ENCODE measurements at places on chromosomes 2 and 18. TPM values are rescaled to one million over a fixed set of nuclear protein-coding genes. Genes with fewer than 3 reads are reported as not detected.

DNA sequence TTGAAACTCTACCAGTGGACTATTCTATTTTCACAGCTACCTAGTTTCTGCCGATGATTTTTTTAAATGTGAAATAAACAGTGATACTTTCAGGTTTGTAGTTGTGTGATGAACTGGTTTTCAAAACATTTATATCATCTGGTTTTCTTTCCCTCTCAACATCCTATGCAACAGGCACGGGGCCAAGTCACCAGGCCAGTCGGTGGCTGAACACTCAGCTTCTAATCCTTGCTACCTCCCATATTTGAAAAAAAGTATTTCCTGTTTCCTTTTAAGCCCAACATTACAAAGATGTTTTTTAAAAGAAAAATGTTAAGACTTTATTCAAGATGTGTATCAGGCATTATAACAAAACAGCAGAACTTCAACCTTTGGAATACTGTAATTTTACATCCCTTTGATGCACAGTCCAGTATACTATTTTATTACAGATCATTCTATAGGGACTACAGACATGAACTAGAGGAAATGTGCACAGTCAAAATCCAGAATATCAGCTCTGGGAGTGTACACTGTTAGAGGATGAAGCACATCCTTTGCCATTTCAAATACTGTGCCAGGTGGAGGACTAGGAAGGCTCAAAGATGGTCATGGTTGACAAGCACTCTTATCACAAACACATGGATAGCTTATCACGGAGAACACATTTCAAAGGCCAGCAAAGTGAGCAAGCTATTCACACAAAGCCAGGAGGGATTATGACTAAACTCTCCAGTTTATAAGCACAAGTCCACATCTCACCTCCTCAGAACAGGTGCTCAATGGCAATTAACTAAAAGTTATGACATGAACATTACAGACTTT is 14.6 kb downstream of the MRPL35 start:
- DNase-seq, result no peak

DNA sequence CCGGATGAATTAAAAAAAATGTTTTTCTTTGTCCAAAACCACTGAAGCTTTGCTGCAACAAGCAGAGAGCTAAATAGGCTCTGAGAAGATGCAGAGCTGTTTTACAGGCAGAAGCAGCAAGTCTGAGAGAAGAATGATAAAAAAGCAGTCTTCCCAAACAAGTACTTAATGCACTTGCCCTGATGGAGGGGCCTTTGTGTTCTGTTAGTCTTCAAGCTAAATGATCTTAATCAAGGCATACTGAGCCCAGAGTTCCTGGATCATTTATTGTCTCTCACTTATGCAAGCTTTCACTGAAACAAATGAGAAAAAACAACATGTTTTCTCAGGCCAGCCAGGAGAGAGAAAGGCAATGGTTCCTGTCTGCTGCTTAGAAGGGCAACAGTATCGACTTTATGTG is 152.5 kb downstream of the CLIP4 start:
- DNase-seq, result no peak

GRCh38 chr2:158211502-158211901 is 109.8 kb downstream of the UPP2 start:
- no peak for DNase-seq

- DNase-seq, result no peak
Observed at GRCh38 chr2:74873678-74874640, 40.0 kb downstream of the HK2 start.

DNA sequence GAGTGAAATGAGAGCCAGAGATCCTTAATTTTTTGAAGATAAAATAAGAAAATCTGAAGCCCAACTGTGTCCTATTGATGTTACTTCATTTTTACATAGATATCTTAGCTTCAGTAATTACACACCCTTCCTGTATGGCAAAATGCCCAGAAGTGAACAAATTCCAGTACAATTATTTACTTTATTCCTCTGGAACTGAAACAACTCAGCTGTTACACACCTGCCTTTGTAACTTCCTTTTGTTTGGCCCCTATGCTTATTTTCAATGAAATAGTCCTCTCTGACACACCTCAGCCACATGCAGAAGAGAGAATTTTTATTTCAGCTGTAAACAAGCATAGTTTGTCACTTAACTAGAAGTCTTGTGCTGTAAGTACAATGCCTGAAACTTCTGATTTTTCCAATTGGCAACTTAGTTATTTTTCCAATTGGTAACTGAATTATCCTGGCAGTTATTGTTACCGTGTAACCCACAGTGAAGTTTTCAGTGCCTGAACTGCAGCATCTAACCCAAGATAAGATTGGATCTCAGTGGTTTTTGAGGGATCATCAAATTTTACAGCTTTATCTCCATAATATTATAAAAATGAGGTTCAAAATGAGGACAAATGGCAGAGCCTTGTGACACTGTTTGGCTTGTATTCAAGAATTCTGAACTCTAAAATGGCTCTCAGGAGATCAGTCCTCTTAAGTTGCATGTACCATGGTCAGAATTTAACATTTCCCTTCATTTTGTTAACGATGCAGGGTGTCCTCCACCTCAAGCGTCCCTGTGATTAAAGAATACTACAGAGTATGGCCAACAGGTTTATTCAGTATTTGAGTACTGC is 82.6 kb downstream of the PKP4 start:
- no peak for DNase-seq

GRCh38 chr2:129273266-129274037 is 706.0 kb upstream of the RAB6C start:
- DNase-seq, result no peak

GRCh38 chr2:207403950-207404349 is 125.8 kb upstream of the CREB1 start:
- no peak for DNase-seq

GRCh38 chr2:217431577-217432269 is 571.1 kb downstream of the TNS1 start:
- no peak for DNase-seq

DNA sequence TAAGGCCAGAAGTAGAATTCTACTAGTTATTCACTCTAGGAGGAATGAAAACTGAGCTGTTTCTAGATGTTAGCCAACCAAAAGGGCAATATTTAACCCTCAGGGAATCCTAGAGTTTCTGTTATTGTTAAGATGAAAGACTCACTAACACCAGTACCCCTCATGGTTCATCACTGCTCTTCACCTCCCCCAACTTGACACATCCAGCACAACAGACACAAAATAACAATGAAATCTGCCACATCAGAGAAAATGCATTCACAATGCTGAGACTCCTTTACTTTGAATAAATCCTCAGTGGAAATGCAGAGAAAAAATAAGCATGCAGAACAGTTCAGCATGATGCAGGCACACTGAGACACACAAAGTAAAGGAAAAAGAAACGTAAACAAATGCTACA is 111.3 kb downstream of the RIF1 start:
- DNase-seq, result no peak

DNA sequence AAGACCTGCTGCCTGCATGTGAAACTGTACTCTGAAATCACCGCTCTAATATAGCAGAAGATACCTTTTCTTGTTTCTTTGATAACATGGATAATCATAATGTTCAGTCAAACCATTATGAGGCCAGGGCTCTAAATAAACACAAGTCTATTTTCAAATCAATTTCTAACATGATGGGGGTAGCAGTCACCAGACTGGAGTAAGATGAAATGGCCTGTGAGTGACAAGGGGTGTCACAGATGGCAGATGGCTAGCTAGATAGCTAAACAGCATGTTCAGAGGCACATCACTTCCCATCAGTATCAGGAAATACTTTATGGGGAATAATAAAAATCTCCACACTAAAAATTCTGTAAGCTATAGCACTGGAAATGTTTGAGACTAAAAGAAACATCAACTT is 14.0 kb downstream of the MBD2 start:
- DNase-seq, result no peak

GRCh38 chr2:236684504-236685256 is 115.1 kb downstream of the ACKR3 start:
- DNase-seq, result no peak

- no peak for DNase-seq
Observed at GRCh38 chr18:22180722-22181121, 11.3 kb downstream of the GATA6 start.

DNA sequence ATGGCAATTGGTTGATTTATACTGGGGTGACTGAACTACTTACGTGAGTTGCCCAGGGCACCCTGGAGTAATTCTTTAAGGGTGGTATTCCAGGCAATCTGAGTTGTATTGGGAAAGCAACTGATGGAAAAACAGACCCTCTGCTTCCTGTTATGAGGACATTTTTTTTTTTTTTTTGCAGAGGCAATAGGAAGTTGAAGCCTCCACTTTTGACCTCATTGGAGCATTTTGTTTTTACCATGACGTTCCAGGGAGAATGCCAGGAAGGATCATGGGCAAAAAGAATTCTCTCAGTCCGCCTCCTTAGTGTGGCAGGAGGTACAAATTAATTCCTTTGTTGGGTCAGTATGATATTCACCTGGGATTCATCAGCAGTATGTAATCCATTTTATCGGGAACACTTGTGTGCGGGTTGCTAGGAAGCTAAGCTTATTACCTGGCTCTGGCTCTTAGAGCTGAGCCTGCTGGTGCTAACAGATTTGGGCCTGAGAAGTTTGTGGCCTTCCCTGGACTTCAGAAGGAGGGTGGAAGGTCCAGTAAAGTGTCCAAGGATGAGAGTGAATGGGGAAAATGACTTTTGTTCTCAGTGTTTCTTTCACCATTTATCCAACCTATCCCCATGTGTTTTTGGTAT is 272.9 kb upstream of the EPAS1 start:
- DNase-seq, result no peak

DNA sequence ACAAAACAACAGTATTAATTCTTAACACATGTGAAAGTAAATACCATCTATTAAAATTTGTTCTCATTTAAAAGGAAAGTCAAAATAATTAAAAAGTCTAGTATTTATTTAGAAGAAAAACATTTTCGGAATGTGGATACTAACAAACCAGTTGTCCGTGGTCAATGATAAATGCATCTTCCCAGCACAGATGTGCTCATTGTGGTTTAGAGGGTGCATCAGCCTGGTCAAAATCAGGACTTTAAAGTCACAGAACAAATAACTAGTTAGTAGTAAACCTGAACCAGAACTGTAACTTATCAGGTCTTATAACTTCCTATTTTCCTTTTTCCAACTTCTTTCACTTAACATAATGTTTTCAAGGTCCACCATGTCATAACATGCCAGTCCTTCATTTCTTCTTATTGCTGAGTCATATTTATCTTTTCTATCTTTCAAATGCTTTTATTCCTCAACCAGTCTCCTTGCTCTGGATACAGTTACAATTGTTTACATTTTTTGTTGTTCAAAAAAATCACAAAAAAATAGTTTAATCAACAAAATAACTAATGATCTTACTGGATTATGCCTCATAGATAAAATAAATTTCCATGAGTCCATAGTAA is 55.8 kb downstream of the ID2 start:
- DNase-seq, result no peak

- DNase-seq, result no peak
Observed at GRCh38 chr2:188978291-188979081, 4.3 kb downstream of the COL3A1 start.

DNA sequence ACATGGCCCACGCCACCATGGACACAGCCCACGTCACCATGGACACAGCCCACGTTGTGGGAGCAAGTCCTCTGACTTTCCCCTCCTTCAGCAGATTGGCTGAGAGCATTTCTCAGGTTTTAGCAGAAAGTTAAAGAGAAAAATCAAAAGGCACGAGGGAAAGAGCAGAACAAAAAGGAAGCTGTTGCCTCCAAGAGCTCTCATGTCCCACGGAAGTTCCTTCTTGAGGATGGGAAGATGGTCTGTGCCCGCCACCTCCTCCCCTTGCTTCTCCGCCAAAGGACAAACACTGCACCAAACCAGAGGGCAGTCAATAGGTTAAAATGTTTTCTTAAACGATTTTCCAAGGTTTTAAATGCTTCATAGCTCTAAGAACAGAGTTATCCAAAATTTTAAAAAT is 148.4 kb downstream of the HDAC4 start:
- DNase-seq, result no peak

DNA sequence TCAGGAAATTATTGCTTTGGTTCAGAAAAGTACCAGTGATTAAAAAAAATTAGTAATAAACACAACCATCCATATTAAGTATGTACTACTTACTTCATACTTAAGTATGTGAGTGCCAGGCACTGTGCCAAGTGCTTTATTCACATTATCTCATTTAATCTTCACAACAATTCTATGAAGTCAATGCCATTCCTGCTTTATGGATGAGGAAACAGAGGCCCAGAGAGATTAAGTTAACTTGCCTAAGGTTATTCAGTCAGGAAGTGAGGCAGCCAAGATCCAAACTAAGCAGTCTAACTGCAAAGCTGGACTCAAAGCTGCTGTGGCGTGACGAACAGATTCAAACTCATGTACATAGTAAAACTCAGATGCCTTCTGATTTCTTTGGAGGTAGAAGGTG is 22.3 kb downstream of the DTNB start:
- no peak for DNase-seq

GRCh38 chr2:160646684-160647444 is 153.3 kb upstream of the RBMS1 start:
- no peak for DNase-seq

DNA sequence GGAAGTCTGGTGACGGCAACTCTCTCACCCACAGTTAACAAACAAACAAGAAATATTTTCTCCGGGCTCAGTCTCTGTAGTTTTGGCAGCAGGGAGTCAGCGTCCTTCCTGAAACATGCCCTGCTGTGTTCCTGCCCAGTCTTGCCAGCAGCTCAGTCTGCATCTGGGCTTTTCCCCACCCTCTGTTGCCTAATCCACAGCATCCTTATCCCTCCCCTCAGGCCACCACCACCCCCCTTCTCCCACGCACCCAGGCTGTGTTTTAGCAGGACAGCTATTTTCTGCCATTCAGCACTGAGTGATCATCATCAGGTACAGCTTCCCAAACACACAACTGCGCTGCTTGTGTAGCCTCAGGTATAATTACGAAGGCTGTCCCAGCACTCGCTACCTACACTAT is 168.2 kb downstream of the DPP10 start:
- no peak for DNase-seq

The TXNDC2 gene
- not detected for total RNA-seq

The MTLN gene
- 69.0 TPM for total RNA-seq

The MOCOS gene
- total RNA-seq, result 0.40 TPM

The POU3F3 gene
- total RNA-seq, result not detected
